ENCODE measurements at places on chromosomes 16 and 17.

- DNase-seq: peak; percentile 93
Observed at GRCh38 chr16:72938795-72939164, 109.1 kb downstream of the ZFHX3 start.

GRCh38 chr17:68658999-68659780 lies 58.0 kb upstream of the FAM20A start:
- no peak for DNase-seq

DNA sequence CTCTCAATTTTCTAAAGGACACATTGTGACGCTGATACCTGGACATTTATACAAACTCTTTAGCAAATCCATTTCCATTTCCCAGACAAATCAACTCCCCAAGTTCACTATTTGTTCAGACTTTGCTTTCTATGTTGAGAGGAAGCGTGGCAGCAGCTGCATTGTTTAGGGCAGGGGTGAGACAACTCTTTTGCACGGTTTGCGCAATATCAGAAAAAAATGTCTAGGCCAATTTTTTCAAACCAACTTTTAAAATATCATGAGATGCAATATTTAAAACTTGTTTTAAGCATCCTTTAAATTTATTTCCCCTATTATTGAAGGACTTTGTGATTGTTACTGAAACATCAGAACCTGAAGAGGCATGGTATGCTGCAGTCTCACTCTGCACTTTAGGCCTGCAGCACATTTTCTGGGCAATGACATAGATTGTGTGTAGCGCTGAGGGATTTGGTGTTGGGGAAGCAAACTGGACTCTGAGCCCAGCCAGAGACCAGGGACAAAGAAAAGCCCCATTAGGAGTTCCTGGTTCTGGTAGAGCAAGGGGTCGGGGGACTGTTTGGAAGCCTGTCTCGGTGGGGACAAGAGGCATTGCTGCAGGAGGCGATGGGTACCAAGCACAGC lies 6.4 kb upstream of the CCDC182 start:
- no peak for DNase-seq

DNA sequence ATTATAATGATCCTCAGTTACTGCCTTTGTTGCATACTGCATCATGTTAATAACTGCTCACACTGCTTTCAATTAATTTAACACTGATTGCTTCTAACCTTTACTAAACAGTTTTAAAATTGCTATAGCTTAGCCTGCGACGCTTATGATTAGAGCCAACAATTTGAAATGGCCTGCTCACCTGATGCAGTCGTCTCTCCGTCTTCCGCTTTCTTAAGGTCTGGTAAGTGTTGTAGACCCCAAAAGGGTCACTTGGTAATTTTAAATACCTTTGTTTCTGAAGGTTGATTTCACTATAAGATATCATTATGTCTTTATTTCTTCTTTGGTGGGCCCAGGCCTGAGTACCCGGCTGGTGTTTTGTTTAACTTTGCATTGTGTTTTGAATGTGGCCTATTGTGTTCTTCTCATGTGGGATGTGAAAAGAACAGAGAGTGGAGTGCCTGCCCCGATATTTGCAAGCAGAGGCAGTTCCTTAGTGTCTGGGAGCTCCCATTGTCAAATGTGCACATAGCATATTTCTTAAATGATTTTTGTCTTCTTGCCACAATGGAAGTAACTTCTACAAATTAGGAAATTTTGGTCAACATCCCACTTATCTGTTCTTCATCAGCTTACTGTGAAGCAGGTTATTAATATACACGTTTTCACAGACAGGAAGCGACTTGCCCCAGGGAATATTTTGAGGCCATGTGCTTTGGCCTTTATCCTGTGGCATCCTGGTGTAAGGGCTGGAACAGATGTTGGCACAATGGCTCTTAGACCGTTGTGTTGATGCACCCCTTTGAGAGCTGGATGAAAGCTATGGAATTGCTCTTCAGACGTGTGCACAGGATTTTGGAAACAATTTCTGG lies 2.9 kb downstream of the PHKB start:
- DNase-seq: no peak

GRCh38 chr16:85847036-85847435 lies 47.5 kb downstream of the COX4I1 start:
- no peak for DNase-seq

DNA sequence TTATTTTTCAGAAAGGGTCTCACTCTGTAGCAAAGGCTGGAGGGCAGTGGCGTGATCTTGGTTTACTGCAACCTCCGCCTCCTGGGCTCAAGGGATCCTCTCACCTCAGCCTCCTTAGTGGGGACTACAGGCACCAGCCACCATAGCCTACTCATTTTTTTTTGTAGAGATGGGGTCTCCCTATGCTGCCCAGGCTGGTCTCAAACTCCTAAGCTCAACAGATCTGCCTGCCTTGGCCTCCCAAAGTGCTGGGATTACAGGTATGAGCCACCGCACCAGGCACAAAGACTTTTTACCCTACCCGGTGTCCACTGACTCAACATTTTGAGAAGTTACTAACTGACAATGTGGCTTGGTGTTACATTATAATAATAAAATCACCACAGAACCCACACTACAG lies 7.2 kb downstream of the GRB2 start:
- DNase-seq: no peak

DNA sequence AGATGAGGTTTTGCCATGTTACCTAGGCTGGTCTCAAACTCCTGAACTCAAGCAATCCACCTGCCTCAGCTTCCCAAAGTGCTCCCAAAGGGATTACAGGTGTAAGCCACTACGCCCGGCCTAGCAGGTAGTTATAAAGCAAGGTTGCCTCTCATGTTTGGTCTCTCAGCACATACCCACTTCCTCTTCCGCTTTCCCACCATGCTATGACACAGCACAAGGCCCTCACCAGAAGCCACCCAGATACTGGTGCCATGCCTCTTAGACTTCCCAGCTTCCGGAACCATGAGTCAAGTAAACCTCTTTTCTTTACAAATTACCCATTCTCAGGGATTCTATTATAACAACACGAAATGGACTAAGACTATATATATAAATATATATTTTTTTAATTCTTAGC lies 143.6 kb downstream of the COPRS start:
- DNase-seq: no peak

- no peak for DNase-seq
Observed at GRCh38 chr17:60798576-60798975, 120.9 kb downstream of the BCAS3 start.

DNA sequence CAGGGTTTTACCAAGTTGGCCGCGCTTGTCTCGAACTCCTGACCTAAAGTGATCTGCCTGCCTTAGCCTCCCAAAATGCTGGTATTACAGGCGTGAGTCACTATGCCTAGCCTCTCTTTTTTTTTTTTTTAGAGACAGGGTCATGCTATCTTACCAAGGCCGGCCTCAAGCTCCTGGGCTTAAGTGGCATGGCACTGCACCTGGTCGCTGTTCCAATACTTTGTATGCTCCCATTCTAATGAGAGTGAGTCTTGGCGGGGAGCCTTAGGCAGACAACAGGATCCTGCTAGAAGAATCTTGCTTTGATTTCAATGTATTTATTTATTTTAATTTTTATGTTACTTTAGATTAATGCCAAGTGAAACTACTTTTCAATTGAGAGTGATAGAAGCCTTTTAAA lies 21.9 kb downstream of the TOM1L2 start:
- DNase-seq: no peak

GRCh38 chr17:10029129-10029528 lies 124.1 kb upstream of the RCVRN start:
- DNase-seq: no peak

DNA sequence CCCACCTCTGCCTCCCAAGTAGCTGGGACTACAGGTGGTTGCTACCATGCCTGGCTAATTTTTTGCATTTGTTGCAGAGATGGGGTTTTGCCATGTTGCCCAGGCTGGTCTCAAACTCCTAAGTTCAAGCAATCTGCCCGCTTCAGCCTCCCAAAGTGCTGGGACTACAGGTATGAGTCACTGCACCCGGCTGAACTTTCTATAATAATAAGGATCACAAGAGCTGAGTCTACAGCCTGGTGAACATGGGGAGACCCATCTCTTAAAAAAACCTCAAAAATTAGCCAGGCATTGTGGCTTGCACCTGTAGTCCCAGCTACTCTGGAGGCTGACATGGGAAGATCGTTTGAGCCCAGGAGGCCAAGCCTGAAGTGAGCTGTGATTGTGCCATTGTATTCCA lies 53.5 kb downstream of the WDR59 start:
- no peak for DNase-seq

DNA sequence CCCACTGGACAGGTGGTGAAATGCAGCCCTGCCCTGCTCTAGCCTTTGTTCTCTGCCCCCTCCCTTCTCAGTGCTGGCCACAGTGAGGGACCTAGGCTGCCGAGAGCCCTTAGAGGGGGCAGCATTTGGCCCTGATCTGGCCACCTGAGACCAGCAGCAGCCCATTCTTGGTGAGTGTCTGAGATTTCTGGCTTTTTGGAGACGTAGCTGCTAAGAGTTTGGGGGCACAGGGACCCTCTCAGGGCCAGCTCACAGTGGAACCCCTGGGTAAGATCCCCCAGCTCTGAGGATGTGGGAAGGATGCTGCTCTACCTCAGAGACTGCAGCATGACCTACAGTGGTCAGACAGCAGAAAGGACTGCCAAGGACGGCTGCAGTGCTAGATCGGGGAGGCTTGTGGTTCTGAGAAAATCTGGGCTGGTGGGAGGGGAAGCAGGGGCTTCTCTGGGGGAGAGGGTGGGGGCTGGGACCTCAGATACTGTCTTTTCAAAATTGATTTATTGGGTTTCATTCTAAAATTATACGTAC lies 13.3 kb downstream of the GRB7 start:
- no peak for DNase-seq

GRCh38 chr17:67639979-67640378 lies 77.8 kb upstream of the NOL11 start:
- no peak for DNase-seq

- no peak for DNase-seq
Observed at GRCh38 chr17:49932138-49932723, 36.8 kb upstream of the DLX4 start.

DNA sequence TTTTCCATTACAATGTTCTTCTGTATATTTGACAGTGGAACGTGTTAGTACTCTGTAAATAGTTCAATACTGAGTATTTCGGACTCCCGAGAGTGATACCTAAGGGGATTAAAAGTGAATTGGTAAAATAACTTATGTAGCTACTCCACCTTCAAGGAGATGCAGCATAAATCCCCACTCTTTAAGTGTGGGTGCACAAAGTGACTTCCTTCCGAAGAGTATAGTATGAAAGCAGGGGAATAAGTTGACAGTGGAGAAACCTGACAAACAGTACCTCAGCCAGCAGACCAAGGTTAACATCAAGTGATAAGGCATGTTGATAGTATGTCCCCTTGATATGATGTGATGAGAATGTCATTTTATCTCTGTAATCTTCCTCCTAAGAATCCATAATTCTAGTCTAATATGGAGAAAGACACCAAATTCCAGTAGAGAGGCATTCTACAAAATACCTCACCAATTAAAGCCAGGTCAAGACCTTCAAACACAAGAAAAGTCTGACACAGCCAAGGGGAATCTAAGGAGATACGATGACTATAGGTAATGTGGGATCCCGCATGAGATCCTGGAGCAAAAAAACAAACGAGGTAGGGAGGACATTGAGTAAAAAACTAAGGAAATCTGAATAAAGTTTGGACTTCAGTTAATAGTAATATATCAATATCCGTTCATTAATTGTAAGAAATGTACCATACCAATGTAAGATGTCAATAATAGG lies 1.8 kb upstream of the ZPBP2 start:
- DNase-seq: no peak

DNA sequence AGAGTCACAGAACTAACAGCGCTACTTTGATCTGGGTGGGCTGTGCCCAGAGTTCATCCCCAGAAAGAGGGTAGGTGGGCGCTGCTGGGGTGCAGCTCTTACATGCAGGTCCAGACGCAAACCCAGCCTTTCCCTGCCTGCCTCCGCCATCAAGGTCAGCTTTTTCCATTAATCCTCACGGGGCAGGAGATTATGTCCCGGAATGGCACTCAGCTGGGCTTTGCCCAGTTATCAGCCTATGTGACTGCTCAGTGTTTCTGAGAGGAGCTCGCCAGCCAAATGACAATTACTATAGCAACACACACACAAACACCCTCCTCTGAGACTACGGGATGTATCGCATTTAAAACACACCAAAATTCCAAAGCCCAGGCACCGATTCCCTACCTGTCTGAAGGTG lies 20.1 kb downstream of the GLYR1 start:
- DNase-seq: no peak

GRCh38 chr17:1606352-1606985 lies 22.2 kb downstream of the SLC43A2 start:
- DNase-seq: no peak

Measured in aorta (tissue), 5 donors.